ENCODE measurements at places on chromosomes 12 and 14. TPM values are rescaled to one million over a fixed set of nuclear protein-coding genes. Genes with fewer than 3 reads are reported as not detected.

Gene PLXNC1
- 22.7 TPM for total RNA-seq

- no peak for DNase-seq
- no peaks in the 10 kb centered on the region for H3K27me3 ChIP-seq
- no peak overlapping the region for H3K27ac ChIP-seq
- H3K4me1 ChIP-seq: no peaks in the 10 kb centered on the region
- H3K36me3 ChIP-seq: no peaks in the 10 kb centered on the region
These were observed 8.8 kb upstream of the ASPG start for GRCh38 chr14:104076743-104077142.

Gene OS9
- total RNA-seq: 99.6 TPM

DNA sequence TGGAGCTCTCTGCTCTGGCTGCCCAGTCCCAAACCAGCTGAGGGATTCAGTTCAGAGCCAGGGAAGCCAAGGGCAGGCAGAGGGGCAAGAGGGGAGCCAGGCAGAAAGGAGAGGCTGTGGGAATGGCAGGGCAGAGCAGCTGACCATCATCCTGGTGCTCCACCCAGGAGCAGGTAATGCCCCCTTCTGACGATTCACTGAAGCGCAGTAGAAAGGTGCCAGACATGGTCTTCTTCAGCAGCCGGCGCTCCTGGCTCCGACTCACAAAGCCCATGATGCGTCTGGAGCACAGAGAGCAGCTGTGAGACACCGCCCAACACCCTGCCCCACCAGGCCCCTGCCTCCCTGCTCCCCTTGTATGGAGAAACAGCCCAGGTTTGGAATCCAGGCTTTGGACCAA lies 8.0 kb downstream of the IL23A start:
- H3K27me3 ChIP-seq: no peaks in the 10 kb centered on the region
- no peak for DNase-seq
- H3K4me3 ChIP-seq: no peak overlapping the region
- H3K4me1 ChIP-seq: peaks cover under 1% of the 10 kb centered on the region
- H3K27ac ChIP-seq: no peak overlapping the region

- H3K27ac ChIP-seq: no peak overlapping the region
- DNase-seq: no peak
- no peaks in the 10 kb centered on the region for H3K36me3 ChIP-seq
- no peak overlapping the region for H3K4me3 ChIP-seq
- H3K4me1 ChIP-seq: no peaks in the 10 kb centered on the region
These were observed 12.6 kb upstream of the DENND5B start for GRCh38 chr12:31603546-31604009.
